ENCODE measurements at places on chromosomes 1 and 21.

GRCh38 chr1:85838238-85838637, 130.0 kb upstream of the ZNHIT6 start:
- DNase-seq: no peak

DNA sequence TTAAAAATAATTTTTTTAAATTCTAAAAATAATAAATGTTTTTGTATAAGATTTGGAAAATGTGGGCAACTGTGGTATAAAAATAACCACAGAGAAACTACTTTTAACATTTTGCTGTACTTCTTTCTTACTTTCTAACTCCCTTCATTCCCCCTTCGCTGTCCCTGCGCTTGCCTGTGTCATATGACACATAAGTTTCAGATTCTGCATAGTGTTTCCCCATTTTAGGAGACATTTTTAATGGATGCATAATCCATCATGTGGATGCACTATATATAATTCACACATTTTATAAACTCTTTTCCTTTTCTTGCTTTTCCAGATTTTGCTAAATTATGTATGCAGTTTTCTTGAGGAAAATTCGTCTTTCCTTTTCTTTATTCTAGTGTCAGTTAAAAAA, 16.3 kb downstream of the ATG4C start:
- DNase-seq: no peak

GRCh38 chr1:160519642-160520435, 3.2 kb downstream of the SLAMF6 start:
- no peak for DNase-seq

- no peak for DNase-seq
Observed at GRCh38 chr1:164320790-164321731, 237.9 kb upstream of the PBX1 start.

DNA sequence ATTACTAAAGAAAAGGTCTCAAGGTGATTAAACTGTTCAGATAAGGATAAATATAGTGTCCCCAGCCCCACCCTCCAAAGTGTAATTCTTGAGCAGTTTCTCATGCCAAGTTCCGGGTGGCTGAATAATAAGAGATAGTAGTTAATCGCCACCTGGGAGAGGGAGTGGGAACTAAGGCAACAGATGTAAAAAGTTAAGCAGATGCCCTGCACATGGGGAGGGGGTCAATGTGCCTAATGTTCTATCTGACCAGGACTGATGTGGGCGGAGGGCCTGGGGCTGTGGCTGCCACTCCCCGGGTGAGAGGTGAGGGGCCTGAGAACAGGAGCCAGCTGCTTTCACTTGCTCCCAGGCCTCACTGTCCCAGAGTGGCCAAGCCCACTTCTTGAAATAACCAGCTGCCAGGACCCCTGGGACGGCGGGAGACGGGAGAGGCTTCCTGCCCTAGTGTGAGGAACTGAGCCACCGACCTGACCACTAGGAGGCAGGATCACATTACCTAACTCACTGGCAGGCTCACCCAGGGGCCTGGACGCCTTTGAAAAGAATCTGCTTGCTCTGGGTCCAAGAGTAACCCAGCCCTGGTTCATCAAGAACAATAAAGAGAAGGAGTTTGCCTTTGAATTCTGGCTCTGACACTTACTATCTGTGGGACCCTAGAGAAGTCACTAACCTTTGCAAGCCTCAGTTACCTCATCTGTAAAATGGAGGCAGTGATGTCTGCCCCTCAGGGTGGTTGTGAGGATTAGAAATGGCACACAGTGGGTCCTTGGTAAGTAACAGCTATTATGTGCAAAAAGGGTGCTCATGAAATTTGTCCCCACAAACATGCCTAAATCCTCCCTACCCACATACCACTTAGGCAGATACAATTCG, 179.2 kb downstream of the ATG4C start:
- peak; percentile 30 for DNase-seq

- no peak for DNase-seq
Observed at GRCh38 chr1:26580116-26580515, 50.6 kb downstream of the RPS6KA1 start.

DNA sequence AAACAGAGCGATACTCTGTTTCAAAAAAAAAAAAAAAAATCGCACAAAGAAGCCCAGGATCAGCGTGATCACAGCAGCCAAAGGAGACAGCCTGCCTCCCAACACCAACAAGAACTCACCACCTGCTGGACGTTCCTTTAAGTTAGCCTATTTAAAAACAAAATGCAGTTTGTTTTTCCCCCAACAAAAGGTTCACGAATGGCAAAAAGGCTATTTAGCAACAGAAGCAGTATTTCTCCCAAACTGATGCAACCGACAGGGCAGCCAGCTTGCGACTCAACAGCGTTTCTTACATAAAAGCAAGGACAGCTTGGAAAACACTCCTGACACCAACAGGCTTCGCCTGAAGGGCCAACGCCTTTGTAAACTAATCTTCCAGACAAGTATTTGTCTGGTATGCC, 6.8 kb downstream of the SSU72 start:
- DNase-seq: no peak
